ENCODE measurements at places on chromosomes 7 and 10.

DNA sequence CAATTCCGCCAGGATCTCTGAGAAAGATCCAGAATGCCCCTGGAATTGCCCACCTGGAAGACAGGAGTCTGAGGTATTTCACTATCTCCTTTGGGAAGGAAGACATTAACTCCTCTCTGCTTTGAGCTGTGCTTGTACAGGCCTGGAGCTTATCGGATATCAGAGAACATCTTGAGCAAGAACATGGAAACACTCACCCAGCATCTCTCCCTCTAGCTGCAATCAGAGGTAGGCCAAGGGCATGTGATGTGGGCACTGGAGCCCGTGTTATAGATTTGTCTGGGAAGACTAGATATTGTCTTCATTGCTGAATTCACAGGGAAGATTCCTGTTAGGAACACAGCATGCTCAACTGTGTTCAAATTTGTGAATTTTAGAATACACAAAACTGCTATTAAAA, 233.9 kb downstream of the PHF14 start:
- no peak for DNase-seq

GRCh38 chr10:19946791-19947190, 130.6 kb downstream of the PLXDC2 start:
- DNase-seq: no peak

DNA sequence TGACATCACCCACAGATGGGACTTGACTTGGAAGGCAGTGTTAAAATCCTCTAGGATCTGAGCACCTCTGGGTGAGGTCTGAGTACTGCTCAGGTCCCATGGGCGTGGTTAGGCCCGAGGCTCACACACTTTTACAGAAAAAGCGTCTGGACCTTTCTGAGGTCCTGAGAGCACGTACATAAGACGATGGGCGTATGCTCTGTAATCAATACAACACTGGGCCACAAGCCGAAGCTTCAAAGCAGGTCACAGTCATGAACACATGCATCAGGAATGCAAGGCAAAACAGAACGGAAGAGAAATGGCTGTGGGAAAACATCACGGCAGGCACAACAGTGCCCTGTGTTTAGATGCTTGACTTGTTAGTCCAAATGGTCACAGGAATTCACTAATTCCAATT, 112.2 kb downstream of the LARP4B start:
- no peak for DNase-seq

GRCh38 chr7:12064586-12065127, 146.4 kb upstream of the TMEM106B start:
- DNase-seq: no peak

DNA sequence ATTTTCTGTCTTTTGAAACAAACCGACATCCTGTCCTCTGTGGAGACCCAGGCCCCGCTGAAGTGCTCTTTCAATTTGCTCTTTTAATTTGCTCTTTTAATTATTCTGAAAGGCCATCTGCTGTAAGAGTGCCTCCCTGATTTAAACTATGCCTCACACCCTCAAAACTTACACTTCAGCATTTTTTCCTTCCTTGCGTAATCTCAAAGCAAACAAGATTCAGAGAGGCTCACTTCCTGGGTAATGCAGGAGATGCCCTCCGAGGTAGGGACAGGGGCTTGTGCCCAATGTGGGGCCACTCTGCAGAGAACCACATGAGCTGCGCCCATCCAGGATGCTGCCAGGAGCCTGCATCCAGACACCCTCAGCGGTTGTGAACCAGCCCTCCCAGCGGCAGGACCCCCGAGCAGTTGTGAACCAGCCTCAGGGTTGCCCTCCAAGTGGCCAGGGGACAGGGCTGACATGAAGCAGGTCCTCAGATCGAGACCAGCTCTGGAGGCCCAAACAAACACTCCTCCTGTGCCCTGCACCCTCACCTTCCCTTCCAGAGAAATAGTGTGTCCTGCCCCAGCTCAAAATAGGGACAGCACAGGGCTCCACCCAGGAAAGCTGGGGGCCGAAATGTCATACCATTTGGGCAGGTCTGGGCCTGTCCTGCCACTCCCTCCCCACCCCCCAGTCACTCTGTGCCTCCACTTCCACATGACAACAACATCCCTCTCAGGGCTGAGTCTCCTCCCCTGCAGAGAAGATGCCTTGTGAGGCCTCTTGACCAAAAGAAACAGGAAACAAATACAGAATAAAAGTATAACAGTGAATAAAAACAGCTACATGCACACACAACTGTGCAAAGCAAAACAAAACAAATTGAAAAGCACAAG, 190.4 kb downstream of the PTPRN2 start:
- DNase-seq: no peak

Data from effector memory CD4-positive, alpha-beta T cell (primary cell).